Iris pigment epithelial cell (primary cell): ENCODE measurements at places on chromosomes 6 and 20.

DNA sequence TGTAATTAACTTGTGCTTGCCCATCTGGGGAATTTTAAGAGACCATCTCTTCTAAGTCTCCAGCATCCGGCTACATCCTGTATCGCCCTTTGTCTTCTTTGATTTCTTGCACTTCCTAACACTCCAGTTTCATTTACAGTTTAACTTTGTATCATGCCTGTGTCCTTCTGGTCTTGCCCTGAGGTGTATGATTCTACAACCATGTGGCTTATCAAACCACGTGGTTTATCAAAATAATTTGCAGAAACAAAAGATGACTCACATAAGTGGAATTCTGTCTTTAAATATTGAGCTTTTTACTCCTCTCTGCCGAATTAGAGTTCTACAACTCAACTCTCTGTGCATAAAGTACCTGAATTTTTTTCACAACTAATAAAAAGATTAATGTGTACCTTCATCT, 580.7 kb downstream of the KIF16B start:
- peak; percentile 9 for DNase-seq

DNA sequence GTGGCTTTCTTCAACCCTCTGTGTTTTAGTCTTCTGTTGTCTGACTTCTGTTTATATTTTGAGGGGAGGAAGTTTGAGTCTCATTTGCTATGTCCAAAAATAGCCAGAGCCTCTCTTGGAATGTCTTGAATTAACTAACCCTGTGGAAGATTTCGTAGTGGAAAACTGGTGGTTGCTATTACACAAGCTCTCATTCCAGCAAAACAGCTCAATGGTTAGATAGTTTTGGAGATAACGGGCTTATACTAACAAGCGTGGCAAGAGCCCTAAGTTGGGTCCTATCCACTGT, 1.6 kb downstream of the CCN2 start:
- no peak for DNase-seq

DNA sequence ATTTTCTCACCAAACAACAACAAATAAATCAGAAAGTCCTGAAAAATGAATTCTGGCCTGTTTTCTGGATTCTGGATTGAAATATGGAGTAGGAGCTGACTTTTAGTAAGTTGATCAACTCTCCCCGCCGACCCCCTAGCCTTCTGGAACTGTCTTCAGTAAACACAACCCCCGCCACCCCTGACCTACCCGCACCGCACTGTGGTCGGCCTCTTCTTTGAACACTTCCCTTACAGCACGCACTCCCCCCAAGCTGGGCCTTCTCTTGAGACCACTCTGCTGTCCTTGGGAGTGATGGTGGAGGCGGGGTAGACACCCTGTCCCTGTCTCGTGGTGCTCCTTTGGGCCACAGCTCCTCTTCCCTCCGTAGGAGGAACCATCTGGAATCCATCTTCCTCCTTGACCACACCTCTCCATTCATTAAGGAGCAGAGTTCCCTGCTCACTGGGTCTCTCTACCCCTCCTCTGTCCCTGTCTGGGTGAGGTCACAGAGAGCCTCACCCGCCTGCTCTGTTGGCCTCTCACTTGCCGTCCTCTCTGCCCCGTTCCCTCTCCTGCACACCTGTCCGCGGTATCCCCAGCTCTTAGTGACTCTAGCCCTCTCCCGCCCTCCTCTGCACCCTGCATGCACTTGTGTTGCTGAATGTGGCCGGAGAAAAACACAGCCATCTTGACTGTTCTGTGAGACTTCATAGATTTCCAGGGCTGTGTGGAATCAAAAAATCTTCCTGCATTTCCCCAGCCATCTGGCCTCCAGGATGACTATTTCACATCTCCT, 19.1 kb downstream of the SYNJ2 start:
- DNase-seq: no peak

- peak; percentile 12 for DNase-seq
These were observed 20.6 kb downstream of the CNBD2 start for GRCh38 chr20:35988910-35989463.

DNA sequence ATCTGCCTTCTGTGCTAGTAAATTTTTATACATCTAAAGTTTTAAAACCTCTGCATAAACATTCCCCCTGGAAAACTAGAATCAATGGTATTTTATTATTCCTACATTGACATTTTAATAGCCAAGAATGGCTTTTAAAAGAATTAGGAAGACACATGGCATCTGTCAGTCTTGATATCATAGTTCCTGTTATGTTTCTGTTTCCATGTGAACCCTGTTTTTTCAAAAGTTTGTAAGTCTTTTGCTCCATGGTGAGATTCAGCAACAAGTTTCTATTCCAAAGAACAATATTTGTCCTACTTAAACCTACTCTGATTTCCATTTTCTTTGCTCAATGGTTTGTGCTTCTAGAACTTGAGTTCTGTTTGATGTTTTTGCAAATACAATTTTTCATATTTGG, 95.2 kb downstream of the PLEKHG1 start:
- no peak for DNase-seq

DNA sequence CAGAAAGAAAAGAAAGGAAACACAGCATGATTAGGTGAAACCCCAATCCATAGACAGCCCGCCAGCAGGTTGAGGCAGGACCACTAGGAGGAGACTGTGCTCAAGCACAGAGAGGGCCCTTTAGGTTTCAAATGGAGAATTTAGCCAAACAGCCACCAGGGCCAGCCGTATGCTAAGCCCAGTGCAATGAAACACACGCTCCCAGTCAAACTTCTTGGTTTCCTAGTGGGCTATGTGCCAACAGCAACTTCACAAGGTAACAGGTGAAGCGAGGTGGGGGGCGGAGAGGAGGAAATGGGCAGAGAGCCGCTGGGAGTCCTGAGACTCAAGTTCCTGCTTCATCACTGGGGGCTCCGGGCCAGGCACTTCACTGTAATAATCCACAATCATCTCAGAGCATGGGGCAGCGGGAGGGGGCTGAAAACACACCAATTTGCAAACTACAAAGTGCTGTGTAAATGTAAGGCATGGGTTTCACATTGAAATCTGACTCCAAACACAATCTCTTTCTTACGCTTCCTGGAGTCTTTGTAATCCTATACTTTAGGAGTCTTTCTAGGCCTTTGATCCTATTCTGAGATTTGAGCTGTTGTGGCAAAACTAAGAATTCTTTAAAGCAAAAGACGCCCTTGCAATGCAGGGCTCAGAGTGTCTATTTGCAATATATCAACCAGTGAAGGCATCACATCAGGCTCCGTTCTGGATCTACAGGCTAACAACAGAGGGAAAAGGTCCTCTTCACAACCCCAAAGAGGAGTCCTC, 117.3 kb downstream of the OPRM1 start:
- peak; percentile 55 for DNase-seq

GRCh38 chr6:69974193-69974592, 107.8 kb downstream of the COL19A1 start:
- DNase-seq: peak; percentile 61
